ENCODE measurements at places on chromosomes 16 and 17.

DNA sequence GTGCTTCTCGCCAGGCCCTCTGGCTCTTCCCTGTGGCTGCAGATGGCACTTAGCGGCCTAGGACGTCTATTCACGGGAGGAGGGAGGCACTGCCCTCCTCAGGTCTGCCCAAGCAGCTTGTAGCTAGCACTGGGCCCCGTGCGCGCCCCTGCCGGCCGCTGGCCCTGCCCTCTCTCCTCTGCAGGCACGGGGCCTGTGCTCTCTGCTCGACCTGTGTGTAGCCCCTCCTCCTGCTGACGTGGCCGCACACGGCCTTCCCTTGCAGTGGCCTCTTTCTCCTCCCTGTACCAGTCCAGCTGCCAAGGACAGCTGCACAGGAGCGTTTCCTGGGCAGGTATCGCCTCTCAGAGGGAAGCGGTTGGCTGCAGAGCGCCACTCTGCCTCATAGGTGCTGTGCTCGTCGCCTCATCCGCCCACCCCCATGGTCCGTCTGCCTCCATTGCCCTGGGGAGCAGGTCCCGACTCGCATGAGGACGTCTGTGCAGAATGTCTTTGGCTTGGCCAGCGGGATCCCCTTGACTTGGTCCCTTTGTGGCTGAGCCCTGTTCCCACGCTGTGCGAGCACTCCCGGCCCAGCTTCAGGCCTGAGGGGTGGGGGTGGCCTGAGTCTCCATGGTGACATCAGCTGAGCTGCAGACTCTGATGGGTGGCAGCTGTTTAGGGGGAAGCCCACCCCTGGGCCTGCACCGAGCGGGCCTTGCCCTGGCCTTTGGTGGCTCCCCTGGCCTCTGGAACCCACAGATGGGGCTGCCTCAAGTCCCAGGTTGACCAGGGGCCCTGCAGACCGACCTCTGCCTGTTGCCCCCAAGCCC, 34.6 kb downstream of the TSC2 start:
- DNase-seq = no peak

DNA sequence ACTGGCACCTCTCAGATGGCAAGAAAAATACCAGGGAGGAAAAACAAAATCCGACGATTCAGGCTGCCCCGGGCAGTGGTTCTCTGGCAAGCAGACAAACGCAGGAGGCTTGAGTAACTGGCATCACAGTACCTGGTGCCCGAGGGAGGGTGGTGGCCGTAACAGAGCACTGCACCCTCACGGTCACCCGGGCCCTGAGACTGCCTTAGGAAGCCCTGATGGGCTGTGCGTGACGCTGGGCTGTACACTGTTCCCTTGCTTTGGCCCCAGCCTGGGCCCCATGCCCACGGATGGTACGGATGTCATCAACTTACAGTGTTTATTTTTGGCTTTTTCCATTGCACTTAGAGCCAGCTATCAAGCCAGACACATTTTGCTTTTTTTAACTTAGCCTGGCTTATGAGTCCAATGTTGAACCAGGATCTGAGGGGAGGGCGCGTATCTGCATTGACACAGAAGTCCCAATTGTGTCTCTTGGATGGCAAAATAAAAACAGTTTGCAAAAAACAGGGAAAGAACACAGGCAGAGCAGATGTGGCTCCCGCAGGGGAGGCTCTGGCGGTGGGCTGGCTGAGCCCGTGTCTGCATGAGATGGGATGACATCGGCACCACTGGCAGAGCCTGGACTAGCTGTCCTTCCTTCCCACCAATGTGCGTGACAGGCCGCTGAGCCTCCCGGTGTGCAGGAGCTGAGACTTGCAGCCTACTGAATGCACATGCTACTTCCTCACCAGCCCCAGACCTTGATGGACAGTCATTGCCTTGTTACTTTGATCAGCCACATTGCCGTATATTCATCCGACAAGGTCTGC, 287.7 kb downstream of the FOXL1 start:
- no peak for DNase-seq

DNA sequence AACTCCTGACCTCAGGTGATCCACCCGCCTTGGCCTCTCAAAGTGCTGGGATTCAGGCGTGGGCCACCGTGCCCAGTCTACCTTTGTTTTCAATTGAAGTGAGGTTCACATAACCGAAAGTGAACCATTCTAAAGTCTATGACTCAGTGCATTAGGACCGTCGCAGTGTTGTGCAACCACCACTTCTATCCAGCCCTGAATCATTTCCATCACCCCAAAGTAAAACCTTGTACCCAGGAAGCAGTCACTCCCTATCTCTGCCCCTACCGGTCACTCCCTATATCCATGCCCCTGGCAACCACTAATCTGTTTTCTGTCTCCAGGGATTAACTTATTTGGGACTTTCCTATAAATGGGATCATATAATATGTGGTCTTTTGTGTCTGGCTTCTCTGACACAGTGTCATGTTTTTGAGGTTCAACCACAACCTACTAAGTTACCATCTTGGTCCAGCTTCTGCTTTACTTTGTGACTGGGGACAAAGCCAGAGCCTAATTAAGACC, 28.3 kb upstream of the CDC42EP4 start:
- DNase-seq = no peak

- DNase-seq = no peak
Observed at GRCh38 chr16:4597174-4597573, 17.5 kb downstream of the UBALD1 start.

DNA sequence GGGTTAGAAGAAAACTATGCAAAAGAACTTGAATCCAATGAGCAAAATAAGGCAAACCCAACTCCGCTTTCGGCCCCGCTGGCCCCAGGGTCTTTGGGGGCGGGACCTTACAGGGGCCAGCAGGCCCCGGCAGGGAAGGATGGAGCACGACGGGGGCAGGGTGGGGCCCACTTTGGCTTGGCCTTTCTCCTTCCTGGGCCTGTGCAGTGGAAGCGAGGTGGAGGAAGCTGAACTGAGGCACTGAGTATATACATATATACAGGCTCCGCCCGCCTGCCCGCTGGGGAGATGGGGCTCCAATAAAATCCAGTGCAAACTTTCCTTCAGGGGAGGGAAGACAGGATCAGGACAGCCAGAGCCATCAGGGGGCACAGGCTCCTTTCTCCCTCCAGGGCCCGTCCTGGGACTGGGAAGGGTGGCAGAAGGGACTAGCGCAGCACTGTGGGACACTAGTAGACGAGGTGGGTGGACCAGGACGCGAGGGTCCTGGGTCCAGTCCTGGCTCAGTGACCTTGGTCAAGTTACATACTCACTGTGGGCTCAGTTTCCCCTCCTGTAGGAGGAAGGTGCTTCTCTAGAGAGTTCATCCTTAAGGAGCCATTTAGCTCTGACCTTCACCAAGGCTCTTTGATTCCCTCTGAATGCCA, 20.9 kb upstream of the MPO start:
- DNase-seq = no peak

DNA sequence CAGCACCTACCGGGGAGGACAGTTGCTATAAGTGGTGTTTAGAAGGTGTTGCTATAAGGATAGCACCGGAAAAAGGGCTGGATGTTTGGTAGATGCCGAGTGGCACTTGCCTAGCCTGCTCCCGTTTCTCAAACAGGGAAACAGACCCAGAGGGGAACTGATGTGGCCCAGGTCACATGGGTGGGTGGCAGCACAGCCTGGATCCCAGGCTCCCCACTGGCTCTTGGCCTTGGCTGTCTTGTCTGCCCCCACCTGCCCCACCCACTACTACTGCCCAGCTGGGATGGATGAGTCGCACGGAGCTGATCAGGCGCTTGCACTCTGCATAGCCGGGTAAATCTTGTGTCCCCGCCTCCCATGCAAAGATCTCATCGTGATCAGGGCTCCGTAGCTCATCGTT, 7.2 kb downstream of the SMTNL2 start:
- no peak for DNase-seq

- peak; percentile 98 for DNase-seq
Observed at GRCh38 chr17:75635610-75636202, 2.5 kb downstream of the SMIM5 start.

DNA sequence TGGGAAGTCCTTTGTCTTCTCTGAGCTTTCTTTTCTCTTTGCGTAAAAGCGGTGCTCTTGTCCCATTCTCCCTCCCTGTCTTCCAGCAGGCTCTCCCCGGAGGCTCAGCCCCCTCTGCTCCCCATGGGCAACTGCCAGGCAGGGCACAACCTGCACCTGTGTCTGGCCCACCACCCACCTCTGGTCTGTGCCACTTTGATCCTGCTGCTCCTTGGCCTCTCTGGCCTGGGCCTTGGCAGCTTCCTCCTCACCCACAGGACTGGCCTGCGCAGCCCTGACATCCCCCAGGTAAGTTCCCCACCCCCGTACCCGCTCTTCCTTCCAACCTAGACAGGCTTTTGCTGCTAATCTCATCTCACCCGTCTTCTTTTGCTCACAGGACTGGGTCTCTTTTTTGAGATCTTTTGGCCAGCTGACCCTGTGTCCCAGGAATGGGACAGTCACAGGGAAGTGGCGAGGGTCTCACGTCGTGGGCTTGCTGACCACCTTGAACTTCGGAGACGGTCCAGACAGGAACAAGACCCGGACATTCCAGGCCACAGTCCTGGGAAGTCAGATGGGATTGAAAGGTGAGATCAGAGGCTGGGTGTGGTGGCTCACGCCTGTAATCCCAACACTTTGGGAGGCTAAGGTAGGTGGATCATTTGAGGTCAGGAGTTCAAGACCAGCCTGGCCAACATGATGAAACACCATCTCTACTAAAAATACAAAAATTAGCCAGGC, 1.3 kb downstream of the TMEM219 start:
- DNase-seq = no peak

- no peak for DNase-seq
Observed at GRCh38 chr16:50273382-50273690, 7.0 kb downstream of the ADCY7 start.

All from hematopoietic multipotent progenitor cell treated with erythropoietin and hydrocortisone succinate and interleukin-3 and kit ligand, for 8 days (in vitro differentiated cells).